GDM1 (cell line): ENCODE measurements at places on chromosomes 16 and 17.

- DNase-seq: no peak
These were observed 44.3 kb downstream of the ADCY9 start for GRCh38 chr16:4071686-4072561.

- DNase-seq: no peak
These were observed 95.6 kb downstream of the WSCD1 start for GRCh38 chr17:6165806-6166205.

- DNase-seq: no peak
These were observed 9.6 kb upstream of the TMEM220 start for GRCh38 chr17:10739386-10739785.

GRCh38 chr16:79821911-79822310 lies 221.4 kb upstream of the MAF start:
- no peak for DNase-seq

GRCh38 chr17:78307887-78308638 lies 51.8 kb downstream of the SOCS3 start:
- no peak for DNase-seq

DNA sequence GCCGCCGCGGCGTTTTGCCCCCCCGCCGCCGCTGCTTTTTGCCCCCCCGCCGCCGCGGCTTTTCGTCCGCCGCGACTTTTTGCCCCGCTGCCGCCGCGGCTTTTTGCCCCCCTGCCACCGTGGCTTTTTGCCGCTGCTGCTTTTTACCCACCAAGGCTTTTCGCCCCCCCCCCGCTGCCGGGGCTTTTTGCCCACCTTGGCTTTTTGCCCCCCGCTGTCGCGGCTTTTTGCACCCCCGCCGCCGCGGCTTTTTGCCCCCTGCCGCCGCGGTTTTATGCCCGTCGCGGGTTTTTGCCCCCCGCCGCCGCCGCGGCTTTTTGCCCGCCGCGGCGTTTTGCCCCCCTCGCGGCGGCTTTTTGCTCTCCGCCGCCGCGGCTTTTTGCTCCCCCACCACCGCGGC lies 1343.0 kb downstream of the TP53TG3F start:
- DNase-seq: no peak

DNA sequence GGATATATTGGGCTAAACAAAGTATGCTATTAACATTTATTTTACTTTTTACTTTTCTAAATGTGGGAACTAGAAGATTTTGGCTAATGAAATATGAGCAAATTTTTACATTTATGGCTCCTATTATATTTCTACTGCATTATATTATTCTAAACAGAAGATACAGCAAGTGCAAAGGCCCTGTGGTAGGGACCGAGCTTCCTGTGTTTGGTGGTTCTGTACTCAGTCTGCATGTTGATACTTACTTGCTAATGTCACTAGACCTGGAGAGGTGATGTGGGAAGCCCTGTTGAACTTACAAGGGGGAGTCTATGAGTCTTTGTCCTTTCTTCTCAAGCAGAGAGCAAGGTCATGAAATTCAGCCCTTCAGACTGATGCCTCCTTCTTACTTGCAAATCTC lies 10.0 kb upstream of the IRX3 start:
- DNase-seq: no peak

- no peak for DNase-seq
These were observed 4.3 kb upstream of the C16orf95 start for GRCh38 chr16:87321336-87322107.

GRCh38 chr16:51940183-51940582 lies 606.8 kb downstream of the TOX3 start:
- DNase-seq: no peak

DNA sequence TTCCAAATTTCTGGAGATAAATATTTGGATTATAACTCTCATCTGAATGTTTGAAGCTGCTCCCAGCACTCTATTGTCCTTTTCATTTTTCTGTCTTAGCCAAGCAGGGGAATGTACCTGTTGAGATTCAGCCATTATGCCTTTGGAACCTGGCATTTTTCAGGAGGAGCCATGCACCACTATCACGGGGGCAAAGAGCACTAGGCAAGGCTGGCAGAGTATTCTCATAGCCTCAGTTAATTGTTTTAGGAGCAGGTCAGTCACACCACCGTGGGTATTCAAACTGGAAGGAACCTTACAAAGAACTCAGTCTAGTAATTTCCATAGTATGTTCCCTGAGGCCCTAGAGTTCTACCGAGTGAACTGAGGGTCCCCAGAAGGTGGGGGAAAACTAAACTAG lies 348.9 kb downstream of the TMEM114 start:
- no peak for DNase-seq

GRCh38 chr16:89572485-89573205 lies 2.9 kb upstream of the CPNE7 start:
- DNase-seq: no peak

GRCh38 chr16:19379838-19380237 lies 37.8 kb upstream of the TMC5 start:
- DNase-seq: no peak

DNA sequence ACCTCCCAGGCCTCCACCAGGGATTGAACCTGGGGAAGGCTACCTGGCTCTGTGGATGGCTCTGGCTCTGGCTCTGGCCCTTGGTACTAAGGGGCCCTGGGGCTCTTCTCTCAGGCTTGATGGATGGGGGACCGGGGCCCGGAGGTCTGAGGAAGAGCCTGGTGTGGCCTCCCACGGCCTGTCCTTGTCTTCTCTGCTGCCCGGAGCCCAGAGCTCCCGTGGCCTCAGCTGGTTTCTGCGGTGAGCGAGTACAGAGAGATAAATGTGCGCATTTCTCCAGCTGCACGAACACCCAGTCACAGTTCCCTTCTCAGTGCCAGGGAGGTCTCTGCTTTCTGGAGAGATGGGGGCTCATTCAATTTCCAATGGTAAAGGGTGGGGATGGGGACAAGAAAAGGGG lies 9.2 kb downstream of the MGAT5B start:
- no peak for DNase-seq

DNA sequence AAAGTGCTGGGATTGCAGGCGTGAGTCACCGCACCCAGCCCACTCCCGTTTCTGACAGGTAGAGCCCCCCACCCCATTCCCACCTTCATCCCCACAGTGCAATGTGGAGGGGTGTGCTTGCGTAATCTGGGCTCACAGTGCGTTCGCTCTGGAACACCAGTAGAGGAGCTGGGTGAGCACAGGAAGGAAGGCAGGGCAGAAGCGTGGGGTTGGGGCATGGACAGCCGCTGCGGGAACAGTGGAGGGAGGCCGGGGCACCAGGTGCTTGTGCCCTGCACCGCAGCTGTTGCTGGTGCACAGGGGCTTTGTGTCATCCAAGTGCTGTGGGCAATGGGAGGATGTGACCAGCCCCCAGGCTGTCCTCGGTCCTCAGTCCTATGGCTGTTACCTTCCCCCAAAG lies 24.7 kb downstream of the KDM8 start:
- DNase-seq: no peak

DNA sequence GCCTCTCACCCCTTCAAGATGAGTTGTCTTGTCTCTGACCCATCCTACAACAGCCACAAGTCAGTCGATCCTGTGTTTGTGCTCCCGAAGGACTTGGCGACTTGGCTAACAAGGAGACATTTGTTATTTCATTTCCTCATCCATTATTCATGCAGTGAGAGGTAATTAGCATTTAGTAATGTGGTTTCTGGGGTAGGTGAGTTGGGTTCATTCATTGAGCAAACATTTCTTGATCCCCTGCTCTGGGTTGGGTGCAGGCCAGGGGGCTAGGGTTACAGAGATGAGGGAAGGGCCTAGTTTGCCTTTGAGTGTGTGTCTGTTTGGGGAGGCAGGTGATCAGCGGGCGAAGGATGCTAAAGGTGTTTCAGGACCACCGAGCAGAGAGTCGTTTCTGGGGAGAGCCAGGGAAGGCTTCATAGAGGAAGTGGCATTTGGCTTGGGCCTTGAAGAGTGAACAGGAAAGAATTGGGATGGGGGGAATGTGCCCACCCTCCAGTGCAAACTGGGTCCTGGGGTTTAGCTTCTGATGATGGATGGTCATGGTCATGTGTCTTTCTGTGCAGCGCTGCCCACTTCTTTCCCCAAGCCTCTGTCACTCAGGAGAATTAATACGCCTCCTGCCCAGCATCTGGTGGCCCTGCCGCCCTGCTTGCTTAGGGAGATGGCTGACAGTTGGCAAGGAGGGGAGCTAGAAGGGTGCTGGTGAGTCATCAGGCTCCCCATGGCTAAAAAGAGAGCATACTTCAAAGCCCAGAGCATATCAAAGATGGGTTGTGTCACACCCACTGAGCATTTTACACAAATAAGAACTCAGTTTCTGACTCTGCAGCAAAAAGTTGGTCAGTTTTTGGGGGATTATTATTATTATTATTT lies 38.5 kb downstream of the MSI2 start:
- no peak for DNase-seq
